ENCODE measurements at places on chromosomes 2 and 18.
A peak's percentile ranks its signal among the peaks of the same experiment; 100 is the strongest.

DNA sequence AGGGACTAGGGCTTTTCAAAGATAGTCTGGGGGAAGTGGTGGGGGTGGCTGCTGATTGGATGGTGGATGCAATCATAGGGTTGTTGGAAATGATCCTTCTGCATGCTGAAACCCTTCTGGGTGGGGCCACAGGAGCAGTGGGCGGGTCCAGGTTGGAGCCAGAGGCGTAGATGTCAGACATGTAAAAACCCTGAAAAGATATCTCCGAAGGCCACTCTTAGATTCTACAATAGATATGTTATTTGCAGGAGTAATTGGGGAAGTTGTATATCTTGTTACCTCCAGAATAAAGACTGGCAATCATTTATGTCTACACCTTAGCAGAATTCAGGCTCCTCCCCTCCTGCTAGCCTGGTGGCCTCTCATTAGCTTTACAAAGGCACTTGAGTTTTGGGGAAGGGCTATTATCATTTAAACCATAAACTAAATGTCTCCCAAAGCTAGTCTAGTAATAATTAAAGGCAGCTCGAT lies 8.2 kb upstream of the FAM98A start:
- DNase-seq, result no peak

DNA sequence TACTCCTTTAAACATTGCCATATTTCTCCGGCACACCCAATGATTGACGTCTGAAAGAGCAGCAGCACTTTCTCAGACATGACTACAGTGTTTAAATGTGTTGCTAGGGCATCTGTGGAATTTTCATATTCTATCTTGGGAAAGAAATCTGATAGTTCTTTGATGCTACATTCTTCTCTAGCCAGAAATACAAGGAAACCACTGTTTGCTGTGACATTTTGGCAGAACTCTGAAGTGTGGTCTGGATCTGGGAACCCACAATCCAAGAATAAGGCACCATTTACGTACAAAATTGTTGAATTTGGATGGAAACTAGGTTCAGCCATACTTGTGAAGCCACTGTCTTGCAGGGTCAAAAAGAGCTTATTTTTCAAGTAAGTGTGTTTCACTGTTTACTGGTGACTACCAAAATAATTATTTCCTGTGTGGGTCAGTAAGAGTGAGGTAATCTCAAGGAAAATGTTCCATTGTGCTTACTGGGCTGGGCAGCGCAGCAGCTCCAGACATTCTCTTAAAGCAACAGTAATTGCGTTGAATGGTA lies 21.3 kb upstream of the CD28 start:
- no peak for DNase-seq

GRCh38 chr18:11308499-11308898 lies 159.1 kb upstream of the PIEZO2 start:
- DNase-seq, result no peak

GRCh38 chr2:37550190-37550589 lies 121.3 kb downstream of the CDC42EP3 start:
- no peak for DNase-seq

- DNase-seq, result no peak
These were observed 256.5 kb downstream of the CELF4 start for GRCh38 chr18:37309059-37309458.

- no peak for DNase-seq
These were observed 24.0 kb downstream of the SERPINB7 start for GRCh38 chr18:63799189-63799588.

GRCh38 chr2:37615804-37616676 lies 55.4 kb downstream of the CDC42EP3 start:
- no peak for DNase-seq

DNA sequence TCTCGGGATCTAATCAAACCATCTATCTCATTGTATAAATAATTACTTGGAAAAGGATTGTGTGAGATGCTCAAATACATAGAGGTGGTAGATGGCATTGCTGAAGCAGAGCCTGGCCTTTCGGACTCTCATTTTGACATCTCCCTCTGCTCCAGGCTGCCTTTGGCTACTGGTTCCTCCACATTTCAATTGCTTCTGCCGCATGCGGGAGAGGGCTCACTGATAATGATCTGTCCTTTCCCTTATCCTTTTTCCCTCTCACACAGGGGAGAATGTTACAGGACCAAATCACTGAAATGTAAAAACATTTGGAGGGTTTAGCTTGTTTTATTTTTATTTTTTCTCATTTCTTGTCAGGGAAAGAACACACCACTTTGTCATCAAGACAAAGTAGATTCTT lies 380.6 kb upstream of the UBE2E3 start:
- no peak for DNase-seq

DNA sequence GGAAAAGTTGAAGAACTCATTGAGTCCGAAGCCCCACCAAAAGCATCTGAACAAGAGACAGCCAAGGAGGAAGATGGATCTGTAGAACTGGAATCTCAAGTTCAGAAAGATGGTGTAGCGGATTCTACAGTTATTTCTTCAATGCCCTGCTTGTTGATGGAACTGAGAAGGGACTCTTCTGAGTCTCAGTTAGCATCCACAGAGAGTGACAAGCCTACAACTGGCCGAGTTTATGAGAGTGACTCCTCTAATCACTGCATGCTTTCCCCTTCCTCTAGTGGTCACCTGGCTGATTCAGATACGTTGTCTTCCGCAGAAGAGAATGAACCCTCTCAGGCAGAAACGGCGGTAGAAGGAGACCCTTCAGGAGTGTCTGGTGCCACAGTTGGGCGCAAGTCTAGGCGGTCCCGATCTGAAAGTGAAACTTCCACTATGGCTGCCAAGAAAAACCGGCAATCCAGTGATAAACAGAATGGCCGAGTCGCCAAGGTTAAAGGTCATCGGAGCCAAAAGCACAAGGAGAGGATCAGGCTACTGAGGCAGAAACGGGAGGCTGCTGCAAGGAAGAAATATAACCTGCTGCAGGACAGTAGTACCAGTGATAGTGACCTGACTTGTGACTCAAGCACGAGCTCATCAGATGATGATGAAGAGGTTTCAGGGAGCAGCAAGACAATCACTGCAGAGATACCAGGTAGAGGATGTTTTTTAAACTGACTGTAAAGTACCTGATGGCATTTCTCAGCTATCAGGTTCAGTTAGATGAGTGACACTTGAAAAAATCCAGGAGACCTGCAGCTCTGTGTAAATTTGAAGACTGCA lies 111.9 kb downstream of the HAUS1 start:
- no peak for DNase-seq

- peak; percentile 83 for DNase-seq
These were observed 128.1 kb downstream of the BIRC6 start for GRCh38 chr2:32484937-32485336.

- DNase-seq, result no peak
These were observed 1.3 kb upstream of the EIF2AK3 start for GRCh38 chr2:88628571-88628939.

- no peak for DNase-seq
These were observed 160.8 kb upstream of the KYNU start for GRCh38 chr2:142716463-142717242.
